ENCODE measurements at places on chromosomes 4 and X.

- no peak for DNase-seq
Measured at GRCh38 chrX:2697741-2698299, 6.7 kb downstream of the CD99 start.

DNA sequence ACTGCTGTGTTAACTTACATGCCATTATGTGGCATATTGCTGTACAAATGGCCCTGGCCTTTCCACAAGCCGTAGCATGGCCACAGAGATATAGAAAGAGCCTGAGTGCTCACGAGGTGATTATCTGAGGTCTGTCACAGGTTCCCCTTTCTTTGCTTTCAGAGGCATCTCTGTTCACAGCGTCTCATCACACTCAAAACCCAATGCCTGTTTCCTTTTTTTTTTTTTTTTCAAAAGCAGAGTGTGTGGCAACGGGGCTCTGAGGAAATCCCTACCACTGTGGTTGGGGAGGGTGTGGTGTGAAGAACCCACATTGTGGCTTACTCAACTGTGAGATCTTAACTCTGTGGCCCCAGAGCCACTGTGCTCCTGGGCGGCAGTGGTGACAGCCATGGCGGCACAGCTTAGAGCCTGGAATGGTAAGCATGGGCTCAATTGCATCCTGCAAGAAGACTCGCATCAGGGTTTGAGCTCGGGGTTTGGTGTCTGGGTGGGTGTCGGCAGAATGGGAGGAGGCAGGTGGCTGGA is 30.8 kb downstream of the RTL5 start:
- DNase-seq = no peak

DNA sequence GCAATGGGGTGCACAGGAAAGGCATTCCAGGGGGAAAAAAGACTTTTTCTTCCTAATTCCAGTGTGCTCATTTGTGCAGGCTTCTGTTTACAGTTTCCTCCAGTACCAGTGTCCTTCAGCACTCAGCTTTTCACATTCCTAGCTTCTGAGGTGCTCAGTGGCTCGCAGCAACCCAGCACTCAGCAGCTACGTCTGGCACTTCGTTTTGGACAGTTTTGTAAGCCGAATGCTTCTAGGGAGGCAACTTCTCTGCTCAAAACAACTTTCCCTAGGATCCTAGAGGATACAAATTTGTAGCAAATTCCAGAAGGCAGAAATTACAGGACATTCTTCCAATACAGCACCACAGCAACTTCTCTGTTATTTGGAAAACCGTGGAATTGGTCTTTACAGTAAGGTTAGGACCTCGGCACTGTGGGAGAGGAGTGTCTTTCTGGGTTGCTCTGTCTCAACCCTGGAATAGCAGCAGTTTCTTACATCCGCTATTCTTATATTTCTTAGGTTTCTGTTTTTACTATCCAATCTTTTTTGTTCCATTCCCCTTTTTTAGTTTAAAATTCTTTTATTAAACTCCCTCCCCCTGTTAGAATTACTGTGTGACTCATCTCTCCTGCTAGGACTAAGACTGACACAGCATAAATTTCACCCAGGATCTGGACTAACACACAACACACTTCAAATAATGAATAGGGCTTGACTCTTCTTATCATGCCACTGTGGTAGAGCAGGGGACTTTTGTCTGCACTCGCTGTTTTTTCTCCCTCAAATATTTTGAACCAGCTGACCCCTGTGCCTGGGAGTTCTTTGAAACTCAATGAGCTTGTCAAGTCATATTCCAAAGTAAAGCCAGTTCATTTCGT is 1314.7 kb downstream of the FSTL5 start:
- DNase-seq = no peak

DNA sequence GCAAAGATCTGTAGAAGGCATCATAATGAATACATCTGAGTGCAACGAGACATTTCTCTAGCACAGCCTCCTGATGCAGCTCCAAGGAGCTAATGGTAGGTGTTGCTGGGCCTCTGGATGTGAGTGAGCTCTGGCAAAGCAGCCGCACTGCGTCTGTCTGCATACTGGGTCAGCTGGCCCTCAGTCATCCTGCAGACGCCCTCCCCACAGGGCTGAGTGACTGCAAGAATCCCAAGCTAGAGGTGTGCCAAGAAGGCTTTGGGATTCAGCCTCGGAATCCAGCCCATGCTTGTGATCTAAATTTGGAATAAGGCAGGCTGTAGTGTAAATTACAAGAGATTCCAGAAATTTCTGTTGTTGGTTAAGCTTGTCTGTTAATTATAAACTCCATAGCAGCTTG is 18.5 kb downstream of the HERC3 start:
- no peak for DNase-seq

- no peak for DNase-seq
Measured at GRCh38 chr4:21136051-21136630, 435.9 kb downstream of the PACRGL start.

DNA sequence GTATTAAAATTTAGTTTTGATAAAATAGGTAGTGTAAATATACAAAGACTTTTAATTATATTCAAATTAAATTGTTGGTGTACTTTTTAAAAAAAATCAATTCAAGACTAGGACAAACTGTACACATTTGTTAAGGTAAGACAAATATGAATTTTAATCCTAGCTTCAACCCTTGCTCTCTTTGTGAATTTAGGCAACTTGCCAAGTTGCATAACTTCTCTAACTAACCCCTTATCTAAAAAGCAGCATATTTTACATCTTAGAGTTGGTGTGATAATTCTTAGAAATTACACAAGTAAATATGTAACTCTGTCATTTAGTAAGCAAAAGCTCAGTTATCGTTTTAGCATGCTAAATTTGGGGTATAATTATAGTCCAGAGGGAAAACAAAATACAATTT is 78.1 kb upstream of the FSTL5 start:
- DNase-seq = no peak

- DNase-seq = no peak
Measured at GRCh38 chrX:6708041-6708440, 173.1 kb upstream of the VCX3A start.

DNA sequence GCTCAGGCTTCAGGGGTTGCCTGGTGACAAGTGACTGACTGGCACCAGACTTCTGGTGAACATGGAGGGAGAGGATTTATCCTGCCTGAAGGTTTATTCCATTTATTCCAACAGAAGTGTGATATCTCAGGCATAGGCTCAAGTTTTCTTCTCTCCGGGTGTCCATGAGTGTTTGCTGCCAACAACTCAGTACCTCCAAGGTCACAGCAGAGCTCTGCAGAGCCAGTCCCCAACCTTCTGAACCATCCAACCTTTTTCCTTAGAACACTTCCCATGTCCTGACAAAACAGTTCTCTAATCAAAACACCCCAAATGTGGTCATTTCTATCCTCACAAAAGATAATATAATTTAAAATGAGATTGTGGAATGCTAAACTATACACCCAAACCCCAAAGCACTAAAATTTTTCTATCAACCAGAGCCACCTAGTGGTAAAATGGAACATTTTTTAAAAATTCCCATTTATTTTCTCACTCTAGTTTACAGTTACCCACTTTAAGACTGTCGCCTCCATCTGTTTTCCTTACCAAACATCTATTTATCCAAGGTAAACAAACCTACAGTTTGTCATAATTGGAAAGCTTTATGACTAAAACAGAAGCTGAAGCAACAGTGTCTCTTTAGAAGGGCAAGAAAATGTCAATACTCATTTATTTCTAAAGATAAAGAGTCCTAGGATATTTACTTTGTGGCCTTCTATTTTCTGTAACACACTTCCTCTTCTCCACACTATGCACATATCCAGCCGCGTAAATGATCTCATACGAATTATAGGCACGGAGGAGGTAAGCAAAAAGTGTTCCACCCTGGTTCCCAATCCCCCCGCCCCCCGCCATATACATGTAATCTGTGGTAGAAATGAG is 39.5 kb downstream of the TMEM154 start:
- DNase-seq = no peak

- DNase-seq = no peak
Measured at GRCh38 chrX:136714626-136715599, 65.8 kb downstream of the ARHGEF6 start.

DNA sequence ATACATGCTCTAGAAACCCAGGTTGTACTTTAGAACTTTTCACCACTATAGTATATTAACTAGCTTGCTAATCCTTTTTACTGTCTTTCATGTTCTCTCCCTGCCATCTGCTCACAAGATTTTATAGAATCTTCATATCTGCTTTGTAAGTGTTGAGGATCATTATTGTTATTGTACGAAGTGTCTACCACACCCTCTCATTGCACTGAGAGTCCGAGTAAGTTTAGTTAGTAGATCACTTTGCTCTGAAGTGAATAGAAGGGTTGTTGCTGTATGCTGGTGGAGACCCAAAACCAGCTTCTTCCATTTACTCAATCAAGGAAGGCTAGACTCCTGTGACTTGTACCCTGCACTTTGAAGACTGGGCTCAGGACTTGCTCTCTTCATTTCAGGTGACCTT is 17.1 kb downstream of the GAB1 start:
- no peak for DNase-seq

GRCh38 chrX:103356130-103356798 is at the start of gene TCEAL9:
Gene TCEAL9 (plus strand): TSS chrX:103356506. CDS start chrX:103357685, 1,179 bp downstream.
- peak; percentile 74 for DNase-seq

GRCh38 chr4:110196206-110196870 is 2.1 kb downstream of the ELOVL6 start:
- no peak for DNase-seq

DNA sequence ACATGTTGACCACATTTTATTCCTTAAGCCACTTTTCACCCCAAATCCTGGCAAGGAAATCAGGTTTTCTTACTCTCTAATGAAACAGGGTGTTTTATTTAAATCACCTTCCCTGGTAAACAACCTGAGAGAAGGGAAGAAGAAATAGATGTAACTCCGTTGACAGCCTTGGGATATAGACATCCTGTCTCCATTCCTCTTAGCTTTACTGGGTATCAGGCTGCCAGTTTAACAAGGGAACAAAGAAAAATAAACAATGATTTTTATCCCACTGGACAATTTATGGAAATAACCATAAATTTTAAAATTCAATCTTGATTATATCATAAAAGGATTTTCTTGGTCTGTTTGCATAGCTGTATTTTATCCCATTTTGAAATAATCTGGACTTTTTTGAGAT is 49.2 kb downstream of the EDNRA start:
- no peak for DNase-seq

- no peak for DNase-seq
Measured at GRCh38 chr4:103204111-103204510, 6.0 kb upstream of the CENPE start.

DNA sequence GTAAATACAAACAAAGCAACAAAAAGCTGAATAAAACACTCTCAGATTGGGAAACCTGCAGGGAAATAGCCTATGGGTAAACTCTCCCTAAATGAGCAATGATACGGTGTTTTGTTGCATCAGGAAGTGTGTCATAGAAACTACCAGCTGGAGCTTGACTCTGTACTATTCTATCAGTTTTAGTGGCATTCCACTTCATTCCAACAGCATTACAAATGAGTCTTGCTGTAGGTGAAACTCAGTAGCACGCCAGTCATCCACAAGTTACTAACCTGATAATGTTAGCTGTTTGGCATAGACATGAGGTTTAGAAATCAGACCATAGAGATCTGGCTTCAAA is 24.9 kb downstream of the FGFBP1 start:
- no peak for DNase-seq

GRCh38 chr4:78136109-78137081 is 79.3 kb downstream of the FRAS1 start:
- no peak for DNase-seq

DNA sequence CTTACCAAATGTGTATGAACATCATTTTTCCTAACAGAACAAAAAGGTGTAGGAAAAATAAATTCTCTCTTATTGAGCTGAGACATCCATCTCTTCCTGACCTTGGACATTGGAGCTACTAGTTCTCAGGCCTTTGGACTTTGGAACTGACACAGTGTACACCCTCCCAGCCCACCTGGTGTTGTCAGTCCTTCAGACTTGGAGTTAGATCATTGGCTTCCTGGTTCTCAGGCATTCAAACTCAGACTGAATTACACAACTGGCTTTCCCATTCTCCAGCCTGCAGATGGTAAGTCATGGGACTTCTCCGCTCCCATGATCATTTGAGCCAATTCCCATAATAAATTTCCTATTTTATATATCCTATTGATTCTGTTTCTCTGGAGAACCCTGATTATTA is 84.8 kb upstream of the EDNRA start:
- DNase-seq = no peak

DNA sequence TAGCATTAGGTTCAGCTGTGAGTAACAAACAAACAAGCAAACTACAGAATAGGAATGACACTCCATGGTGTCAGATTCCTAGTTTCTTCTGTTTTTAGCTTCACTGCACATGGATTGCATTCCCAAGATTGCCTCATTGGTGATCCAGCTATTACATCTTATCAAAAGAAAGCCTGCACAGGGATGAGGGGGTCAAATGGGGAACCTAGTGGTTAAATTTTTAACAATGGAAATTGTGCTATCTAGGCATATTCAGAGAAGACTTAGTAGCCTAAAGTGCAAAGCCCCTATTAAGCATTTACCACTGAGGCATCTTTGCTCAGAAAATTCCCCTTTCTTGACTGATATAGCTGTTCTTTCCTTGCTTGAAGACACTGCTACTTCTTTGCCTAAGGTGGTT is 3.9 kb upstream of the TTC29 start:
- DNase-seq = no peak

DNA sequence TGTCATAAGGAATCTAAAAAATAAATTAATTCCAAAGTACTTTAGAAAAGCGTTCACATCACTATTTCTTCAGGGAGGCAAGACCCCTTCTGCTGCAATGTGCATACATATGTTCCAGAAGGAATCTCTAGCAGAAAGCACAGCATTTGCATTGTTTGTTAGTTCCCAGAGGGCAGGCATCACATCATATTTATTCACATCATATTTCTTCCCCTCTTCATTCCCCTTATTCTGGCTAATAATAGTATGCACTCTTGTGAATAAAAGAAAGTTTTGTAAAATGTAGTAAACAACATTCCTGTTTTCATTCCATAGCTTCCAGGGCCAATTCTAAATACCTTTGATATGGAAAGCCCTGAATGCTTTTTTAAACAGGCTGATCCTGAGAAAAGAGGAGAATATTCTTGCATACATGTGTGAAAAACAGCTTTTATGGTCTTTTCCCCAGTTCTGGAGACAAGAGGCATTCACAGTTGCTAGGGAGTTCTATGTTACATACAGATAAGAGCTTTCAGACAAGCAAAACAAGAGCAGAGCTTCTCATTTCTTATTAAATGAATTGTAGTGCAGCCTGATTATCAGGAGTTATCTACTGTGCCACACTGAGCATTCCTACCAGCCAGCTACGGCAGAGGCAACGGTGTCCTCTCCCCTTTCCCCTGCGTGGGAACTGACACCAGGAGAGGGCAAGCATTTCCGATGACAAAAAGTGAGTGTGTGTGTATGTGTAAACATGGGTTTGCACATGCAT is 15.2 kb downstream of the GATB start:
- DNase-seq = no peak

DNA sequence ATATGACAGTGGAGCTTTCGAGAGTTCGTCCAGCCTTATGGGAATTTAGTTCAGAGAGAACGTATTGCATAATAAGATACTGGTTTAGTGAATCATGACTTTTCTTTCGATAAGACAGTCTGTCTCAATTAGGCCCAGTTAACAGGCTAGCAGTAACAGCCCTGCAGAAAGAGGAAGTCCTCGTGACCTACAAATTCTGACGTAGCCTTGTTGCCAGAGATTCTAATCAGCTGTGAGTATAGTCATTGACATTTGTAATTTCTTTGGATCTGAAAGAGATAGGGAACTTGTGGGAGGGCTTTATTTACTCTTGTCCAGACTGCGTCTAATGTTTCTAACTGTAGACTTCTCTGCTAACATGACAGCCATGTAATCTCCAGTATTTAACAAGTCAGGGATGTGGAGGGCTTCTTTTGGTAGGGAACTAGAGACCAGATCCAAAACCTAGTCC is 15.8 kb downstream of the ART3 start:
- DNase-seq = no peak

Data from NCI-H2081 treated with DMSO at 0.1 percent for 48 hours (cell line).